ENCODE measurements at places on chromosomes 5 and 9. TPM values are rescaled to one million over a fixed set of nuclear protein-coding genes. Genes with fewer than 3 reads are reported as not detected.

DNA sequence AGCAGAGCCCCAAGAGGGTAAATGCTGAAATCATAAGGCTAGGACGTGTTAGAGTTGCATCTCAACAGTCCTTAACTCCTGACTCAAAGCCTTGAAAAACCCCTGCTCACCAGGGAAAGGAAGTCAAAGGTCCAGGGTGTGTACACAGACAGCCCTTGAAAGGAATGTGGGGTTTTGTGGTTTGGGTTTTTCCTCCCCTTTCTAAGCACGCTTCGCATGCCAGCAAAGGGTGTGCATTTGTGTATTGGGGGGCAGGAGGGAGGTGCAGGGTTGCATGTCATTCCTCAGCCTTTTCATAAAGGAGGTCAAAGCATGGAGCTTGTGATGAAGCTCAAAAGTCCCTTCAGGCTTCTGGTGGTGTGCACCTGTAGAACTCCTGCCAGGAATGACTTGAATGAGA lies 17.3 kb upstream of the XPA start:
- DNase-seq: peak; percentile 30

- no peak for DNase-seq
Observed at GRCh38 chr9:133826289-133827085, 88.3 kb upstream of the SARDH start.

DNA sequence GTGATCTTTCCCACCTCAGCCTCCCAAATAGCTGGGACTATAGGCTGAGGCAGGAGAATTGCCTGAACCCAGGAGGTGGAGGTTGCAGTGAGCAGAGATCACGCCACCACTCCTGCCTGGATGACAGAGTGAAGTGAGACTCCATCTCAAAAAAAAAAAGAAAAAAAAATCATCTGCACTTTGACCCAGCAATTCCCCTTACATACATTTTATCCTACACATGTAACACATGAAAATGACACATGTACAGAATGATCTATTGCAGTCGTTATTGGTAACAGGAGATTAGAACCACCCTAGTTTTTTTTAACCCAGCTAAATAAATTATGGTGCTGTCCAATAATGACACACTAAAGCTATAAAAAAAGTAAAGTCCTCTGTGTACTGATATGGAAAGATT lies 14.2 kb downstream of the RUFY1 start:
- DNase-seq: no peak

- no peak for DNase-seq
Observed at GRCh38 chr9:76316069-76316468, 78.2 kb downstream of the RFK start.

- peak; percentile 78 for DNase-seq
Observed at GRCh38 chr9:27033815-27034403, 28.4 kb upstream of the LRRC19 start.

DNA sequence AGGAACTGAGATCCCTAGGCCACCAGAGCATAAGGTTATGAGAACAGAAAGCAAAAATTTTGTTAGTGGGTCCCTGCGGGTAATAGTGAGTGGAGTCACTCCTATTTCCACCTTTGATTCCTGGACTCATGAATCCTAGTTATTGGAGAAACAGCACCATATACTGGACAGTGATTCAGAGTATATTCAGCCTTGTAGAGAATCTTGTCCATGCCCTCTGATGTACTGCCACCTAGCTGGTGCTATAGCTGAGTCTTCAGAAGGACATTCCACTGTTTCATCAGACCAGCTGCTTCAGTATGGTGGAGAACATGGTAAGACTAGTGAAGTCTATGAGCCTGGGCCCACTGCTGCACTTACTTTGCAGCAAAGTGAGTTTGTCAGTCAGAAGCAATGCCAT lies 25.0 kb upstream of the ITGA2 start:
- no peak for DNase-seq

- no peak for DNase-seq
Observed at GRCh38 chr5:152673601-152674000, 268.5 kb upstream of the NMUR2 start.

KIF3A gene
- 5.0 TPM for total RNA-seq
